NCI-H187 (cell line): ENCODE measurements at places on chromosomes 11 and 22.

DNA sequence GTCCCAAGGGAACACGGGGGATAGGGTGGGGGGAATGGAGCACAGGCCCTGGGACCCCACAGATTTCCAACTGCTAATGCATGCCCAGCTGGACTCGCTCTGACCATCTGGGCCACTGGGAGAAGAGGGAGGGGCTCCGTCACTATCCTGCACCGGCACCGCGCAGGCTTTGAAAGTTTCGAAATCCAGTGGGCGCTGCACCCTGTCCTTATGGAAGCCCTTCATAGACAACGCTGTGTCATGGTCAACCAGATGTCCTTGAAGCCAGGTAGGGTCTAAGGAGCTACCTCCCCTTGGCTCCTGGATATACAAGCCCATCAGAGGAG lies 30.1 kb downstream of the LRRC10B start:
- no peak for DNase-seq

DNA sequence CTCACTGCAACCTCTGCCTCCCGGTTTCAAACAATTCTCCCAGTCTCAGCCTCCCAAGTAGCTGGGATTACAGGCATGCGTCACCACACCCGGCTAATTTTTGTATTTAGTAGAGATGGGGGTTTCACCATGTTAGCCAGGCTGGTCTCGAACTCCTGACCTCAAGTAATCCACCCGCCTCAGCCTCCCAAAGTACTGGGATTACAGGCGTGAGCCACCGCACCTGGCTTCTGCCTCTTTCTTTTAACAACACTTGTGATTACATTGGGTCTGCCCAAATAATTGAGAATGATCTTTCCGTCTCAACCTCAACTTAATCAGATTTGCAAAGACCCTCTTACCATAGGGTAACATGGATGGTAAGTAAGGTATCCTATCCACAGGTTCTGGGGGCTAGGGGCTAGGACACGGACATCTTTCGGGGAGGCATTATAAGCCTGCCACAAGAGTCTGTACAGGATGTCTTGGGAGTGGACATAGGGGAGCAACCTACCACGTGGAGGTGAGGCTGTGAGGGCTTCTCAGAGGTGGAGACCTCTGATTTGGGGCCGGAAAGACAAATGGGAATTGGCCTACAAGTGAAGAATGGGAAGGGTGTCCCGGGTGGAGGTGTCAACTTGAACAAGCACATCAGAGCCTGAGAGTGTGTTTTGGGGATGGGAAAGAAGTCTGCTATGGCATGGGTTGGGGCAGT lies 2.7 kb upstream of the CBX6 start:
- DNase-seq = no peak

DNA sequence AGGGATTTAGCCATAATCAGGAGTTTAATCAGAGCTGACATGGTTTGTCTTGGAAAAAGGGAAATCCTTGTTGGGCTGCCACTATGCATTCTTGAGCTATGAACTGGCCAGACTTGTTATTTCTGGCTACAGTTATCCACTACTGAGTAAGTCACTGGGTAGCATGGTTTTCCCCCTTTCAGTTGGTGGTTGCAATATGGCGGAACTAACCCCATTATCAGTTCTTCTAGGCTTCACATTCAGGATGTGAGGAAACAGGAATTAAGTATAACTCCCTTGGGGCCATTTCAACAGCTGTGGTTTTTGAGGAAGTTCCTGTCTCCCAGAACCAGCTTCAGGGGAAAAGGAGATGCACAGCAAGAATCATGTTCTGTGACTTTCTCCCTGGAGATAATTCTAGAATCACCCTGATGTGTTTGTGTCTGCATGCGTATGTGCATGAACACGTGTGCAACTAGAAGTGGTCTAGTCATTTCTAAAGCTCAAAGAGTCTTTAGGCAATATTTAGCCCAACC lies 103.0 kb upstream of the CD44 start:
- DNase-seq = no peak

DNA sequence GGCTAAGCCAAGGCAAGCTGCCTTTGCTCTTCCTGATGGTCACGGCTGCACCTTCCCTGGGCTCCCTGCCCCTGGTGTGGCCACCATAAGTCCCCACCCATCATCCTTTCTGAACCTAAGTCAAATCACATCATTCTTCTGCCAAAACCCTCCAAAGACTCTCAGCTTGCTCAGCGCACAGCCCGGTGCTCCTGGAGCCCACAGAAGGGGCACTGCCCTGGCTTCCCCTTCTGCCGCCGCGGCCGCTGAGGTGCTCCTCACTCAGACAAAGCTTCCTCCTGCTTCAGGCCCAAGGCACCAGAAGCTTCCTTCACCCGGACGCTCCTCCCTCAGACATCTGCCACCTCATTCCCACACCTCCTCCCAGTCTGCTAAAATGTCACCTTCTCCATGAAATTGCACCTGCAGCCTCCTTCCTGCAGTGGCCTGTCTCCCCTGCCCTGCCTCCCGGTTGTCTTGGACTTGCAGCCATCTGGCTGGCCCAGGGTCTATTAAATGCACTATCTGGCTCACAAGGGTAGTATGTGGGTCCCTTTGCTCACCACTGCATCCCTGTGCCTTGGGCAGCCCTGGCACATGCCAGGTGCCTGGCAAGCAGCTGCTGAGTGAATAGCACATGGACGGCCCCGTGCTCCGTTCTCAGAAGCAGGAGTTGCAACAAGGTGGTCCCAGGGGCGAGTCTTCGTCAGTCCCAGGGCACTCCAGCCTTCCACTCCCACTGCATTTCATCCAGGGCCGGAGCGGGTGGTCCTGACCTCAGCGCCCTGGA lies 108.2 kb downstream of the WNT7B start:
- DNase-seq = no peak

GRCh38 chr11:129063118-129063517 lies 120.4 kb upstream of the TP53AIP1 start:
- DNase-seq = no peak
